T-helper 2 cell treated with Interferon-gamma antibody and Interleukin-4, amounts not matched to agents 5 μg/mL and 100 μg/mL, for 36 hours (primary cell): ENCODE measurements at places on chromosomes 11 and 22.
A peak's percentile ranks its signal among the peaks of the same experiment; 100 is the strongest.

DNA sequence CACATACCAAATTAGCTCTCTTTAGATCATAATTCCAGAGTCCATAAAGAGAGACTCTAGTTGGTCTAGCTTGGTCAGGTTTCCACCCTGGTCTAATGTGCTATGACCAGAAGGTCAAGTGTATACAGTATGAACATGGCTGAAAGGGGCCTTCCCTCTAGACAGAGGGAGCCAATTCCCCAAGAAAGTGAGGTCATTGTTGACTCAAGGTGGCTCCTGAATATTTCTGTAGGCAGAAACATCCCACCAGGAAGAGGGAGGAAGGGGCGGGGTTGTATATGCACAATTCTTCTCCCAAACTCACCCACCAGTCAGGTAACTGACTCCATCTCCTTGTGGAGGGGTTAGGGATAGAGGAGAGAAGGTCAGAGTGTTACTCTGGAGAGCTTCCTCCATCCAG, 281.8 kb upstream of the PLET1 start:
- H3K4me1 ChIP-seq: peaks cover 11% of the 10 kb centered on the region
- no peak overlapping the region for H3K4me3 ChIP-seq
- H3K27ac ChIP-seq: no peak overlapping the region
- no peak for DNase-seq
- H3K36me3 ChIP-seq: no peaks in the 10 kb centered on the region

DNA sequence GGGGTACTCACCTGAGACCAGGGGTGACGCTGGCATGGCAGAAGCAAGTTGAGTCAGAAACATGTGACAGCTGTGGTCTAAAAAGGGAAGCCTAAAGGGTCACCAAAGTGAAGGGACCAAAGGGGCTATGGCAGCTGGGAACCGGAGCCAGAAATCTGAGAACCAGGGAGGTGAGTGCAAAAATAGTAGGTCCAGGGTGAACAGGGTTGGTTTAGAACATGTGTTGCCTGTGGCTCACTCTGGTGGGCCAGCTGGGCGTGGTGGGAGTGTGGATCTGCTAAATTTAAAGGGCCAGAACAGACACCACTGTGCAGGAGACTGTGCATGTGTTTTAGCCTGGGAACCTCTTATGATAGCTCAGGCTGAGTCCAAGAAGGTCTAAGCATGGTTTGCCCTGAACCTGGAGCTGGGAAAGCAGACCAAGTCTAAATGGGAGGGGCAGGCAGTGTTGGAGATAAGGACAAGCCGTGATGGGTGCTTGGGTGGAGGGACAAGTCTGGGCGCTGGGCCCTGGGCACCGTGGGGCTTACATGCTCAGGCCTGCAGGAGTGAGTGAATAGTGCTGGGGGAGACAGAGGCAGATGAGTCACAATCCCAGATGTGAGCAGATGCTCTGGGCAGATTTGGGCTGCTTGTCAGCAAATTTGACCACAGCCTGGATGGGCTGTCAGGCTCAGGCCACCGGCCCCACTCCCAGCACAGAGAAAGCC, 41.4 kb upstream of the ZBED5 start:
- H3K4me3 ChIP-seq: no peak overlapping the region
- H3K27ac ChIP-seq: no peak overlapping the region
- peak; percentile 16 for DNase-seq
- H3K36me3 ChIP-seq: no peaks in the 10 kb centered on the region

DNA sequence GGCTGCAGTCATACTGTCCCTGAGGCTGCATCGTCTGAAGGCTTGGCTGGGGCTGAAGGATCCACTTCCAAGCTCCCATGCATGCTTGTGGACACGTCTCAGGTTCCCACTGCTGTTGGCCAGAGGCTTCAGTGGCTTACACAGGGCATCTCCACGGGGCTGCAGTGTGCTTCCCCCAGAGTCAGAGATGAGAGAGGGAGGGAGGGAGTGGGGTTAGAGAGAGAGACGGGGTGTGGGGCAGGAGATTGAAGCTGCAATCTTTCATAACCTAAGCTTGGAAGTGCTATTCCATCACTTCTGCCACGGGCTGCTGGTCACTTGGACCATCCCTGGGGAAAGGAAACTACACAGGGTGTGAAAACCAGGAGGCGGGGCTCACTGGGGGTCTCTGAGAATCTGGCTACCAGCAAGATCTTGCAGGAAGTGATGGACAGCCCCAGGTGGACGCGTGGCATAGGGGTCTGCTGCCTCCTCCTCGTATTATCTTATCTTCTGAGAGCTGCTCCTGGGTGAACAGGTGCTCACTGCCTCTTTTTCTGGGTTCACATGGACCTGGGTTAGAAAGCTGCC, 63.0 kb upstream of the MYEOV start:
- peaks cover 13% of the 10 kb centered on the region for H3K27me3 ChIP-seq
- no peak for DNase-seq
- no peaks in the 10 kb centered on the region for H3K36me3 ChIP-seq
- H3K4me1 ChIP-seq: no peaks in the 10 kb centered on the region
- no peak overlapping the region for H3K4me3 ChIP-seq
- H3K27ac ChIP-seq: no peak overlapping the region

GRCh38 chr11:14751975-14752407, 108.4 kb downstream of the PDE3B start:
- no peaks in the 10 kb centered on the region for H3K27me3 ChIP-seq
- peak overlapping the region; percentile 57 for H3K4me3 ChIP-seq
- no peak for DNase-seq
- H3K36me3 ChIP-seq: peaks cover 36% of the 10 kb centered on the region
- no peak overlapping the region for H3K27ac ChIP-seq

GRCh38 chr11:67584205-67584880, 731 bp downstream of the GSTP1 start:
- peak overlapping the region; percentile 77 for H3K4me3 ChIP-seq
- H3K36me3 ChIP-seq: peaks cover 23% of the 10 kb centered on the region
- H3K27ac ChIP-seq: peak overlapping the region; percentile 79
- peaks cover 16% of the 10 kb centered on the region for H3K27me3 ChIP-seq
- H3K4me1 ChIP-seq: peaks cover 32% of the 10 kb centered on the region

DNA sequence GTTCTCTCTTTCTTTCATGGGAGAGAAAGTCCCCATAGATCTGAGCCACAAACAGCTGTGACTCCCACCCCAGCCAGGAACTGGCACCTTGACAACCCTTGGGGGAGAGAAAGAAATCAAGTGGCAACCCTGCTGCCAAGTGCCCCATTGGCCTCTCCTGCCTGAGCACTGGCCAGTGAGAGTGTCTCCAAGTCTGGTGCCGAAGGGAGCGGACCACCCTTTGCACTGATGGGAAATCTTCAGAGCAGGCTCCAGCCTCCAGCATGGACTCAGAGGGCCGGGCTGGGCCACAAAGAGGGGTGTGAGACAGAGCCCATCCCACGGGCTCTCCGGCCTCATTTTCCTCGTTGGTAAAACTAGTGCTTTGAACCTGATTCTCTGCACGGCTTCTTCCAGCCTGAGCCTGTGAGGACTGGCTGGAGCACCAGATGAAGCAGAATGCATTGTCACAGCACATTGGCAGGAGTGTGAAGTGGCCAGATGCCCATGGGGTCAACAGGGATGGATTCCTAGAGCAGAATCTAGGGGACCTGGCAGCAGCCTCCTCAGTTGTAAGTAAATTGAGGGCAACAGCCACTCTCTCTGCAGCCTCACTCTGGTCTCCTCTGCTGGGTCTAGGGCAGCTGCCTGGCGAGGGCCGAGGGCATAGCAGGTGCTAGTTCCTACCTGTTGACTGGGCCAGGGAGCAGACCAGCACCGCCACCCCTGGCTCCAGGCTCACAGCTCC, 81.4 kb downstream of the TRIM29 start:
- H3K4me1 ChIP-seq: no peaks in the 10 kb centered on the region
- H3K27ac ChIP-seq: no peak overlapping the region
- peaks cover 3% of the 10 kb centered on the region for H3K27me3 ChIP-seq
- no peak for DNase-seq

DNA sequence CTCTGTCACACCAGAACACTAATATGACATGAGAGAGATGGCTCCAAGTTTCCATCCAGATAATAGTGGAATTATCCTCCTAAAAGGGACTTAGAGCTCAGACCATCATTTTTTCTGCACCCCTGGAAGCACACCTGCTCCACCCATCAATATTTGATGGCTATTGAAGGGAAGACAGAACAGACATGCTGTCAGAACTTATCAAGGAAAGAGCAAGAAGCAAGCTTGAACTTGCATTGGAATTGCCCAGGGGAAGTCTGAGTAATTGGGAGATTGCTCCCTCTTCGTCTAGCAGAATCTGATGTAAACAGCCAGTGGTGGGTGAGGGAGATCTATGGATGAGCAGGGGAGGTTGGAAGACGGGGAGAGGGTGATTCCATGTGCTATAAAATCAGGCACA, 874.4 kb upstream of the TENM4 start:
- H3K4me3 ChIP-seq: no peak overlapping the region
- no peaks in the 10 kb centered on the region for H3K27me3 ChIP-seq
- no peak for DNase-seq
- no peaks in the 10 kb centered on the region for H3K4me1 ChIP-seq
- no peaks in the 10 kb centered on the region for H3K36me3 ChIP-seq
- no peak overlapping the region for H3K27ac ChIP-seq

- no peak overlapping the region for H3K4me3 ChIP-seq
- no peaks in the 10 kb centered on the region for H3K4me1 ChIP-seq
- no peaks in the 10 kb centered on the region for H3K27me3 ChIP-seq
- H3K36me3 ChIP-seq: no peaks in the 10 kb centered on the region
- no peak for DNase-seq
- H3K27ac ChIP-seq: no peak overlapping the region
Measured at GRCh38 chr11:39968071-39968470, 1491.4 kb downstream of the LRRC4C start.

DNA sequence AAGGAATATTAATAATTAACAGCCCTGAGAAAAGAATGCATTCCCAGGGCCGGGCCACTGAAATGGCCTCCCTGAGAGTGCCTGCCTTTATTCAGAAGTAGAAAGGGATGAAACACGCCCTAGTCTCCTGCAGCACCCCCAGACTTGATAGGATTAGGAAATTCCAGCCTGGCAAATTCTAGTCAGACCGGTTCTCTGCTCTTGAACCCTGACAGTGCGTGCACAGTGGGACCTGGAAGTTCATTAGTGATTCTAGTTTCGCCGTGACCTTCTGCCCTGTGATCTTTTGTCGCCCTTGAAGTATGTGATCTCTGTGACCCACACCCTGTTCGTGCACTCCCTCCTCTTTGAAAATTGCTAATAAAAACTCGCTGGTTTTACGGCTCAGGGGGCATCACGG, 2.1 kb upstream of the GSTP1 start:
- no peak for DNase-seq
- H3K27me3 ChIP-seq: peaks cover 21% of the 10 kb centered on the region
- H3K36me3 ChIP-seq: peaks cover 14% of the 10 kb centered on the region
- no peak overlapping the region for H3K4me3 ChIP-seq
- peaks cover 34% of the 10 kb centered on the region for H3K4me1 ChIP-seq

GRCh38 chr11:65113361-65113756, 1.7 kb downstream of the TM7SF2 start:
- H3K36me3 ChIP-seq: peaks cover 9% of the 10 kb centered on the region
- peak overlapping the region; percentile 85 for H3K4me3 ChIP-seq
- no peaks in the 10 kb centered on the region for H3K27me3 ChIP-seq
- H3K4me1 ChIP-seq: peaks cover 31% of the 10 kb centered on the region
- H3K27ac ChIP-seq: peak overlapping the region; percentile 82
- DNase-seq: no peak

DNA sequence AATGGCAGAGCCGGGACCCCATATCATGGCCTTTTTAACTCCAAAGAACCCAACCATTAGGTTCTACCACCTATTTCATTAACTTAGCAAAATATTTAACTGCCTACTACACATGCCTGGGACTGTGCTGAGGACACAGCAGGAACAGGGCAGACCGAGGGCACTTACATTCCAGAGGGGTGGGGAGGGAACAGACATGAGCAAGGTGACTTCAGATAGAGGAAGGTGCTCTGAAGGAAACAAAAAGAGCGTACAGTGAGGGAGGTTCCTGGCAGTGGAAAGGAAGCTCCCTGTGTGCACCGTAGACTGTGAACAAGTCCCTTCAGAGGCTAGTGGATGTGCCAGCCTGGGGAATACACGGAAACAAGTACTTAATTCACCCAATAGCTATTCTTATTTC, 82.8 kb downstream of the NAT10 start:
- no peak for DNase-seq
- no peak overlapping the region for H3K27ac ChIP-seq
- H3K4me1 ChIP-seq: peaks cover 12% of the 10 kb centered on the region
- no peaks in the 10 kb centered on the region for H3K36me3 ChIP-seq
- H3K4me3 ChIP-seq: no peak overlapping the region

- H3K27ac ChIP-seq: peak overlapping the region; percentile 12
- H3K27me3 ChIP-seq: no peaks in the 10 kb centered on the region
- peaks cover 22% of the 10 kb centered on the region for H3K4me1 ChIP-seq
- DNase-seq: peak; percentile 87
Measured at GRCh38 chr22:25488244-25489020, 76.0 kb upstream of the GRK3 start.

DNA sequence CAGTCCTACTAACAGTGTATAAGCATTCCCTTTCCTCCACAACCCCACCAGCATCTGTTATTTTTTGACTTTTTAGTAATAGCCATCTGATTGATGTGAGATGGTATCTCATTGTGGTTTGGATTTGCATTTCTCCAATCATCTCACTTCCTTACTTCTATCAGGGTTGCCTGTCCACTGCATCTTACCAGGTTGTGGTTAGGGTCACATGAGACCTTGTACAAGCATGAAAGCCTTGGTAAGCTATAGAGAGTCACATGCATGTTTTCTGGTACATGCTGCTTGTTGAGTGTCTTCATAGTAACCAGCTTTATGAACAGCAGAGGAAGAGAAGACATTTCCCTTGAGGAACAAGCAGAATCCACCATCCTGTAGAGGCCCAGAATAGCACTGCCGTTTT, 102.9 kb upstream of the PAX6 start:
- no peaks in the 10 kb centered on the region for H3K36me3 ChIP-seq
- no peak overlapping the region for H3K4me3 ChIP-seq
- H3K27me3 ChIP-seq: peaks cover 2% of the 10 kb centered on the region
- no peak for DNase-seq

GRCh38 chr11:132234878-132235277, 864.5 kb downstream of the NTM start:
- H3K36me3 ChIP-seq: no peaks in the 10 kb centered on the region
- no peaks in the 10 kb centered on the region for H3K4me1 ChIP-seq
- DNase-seq: no peak
- no peak overlapping the region for H3K4me3 ChIP-seq

DNA sequence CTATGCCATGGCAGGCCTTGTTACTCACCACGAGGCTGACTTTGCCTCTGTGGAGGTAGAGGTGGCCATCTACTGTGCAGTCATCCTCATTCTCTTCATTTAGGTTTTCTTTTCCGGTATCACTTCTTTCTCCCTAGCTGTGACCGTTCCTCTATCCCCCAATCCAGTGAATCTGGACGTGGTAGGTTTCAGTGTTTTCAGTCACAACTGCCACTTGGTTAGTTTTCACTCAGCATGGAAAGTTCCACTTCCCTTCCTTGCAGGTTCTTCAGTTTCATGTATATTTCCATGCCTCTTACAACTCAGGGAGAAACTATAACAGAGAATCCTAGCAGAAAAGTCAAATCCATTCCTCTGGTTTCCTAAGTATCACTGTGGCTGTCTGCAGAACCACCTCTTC, 1.9 kb downstream of the HPS4 start:
- H3K27me3 ChIP-seq: no peaks in the 10 kb centered on the region
- H3K4me1 ChIP-seq: peaks cover 72% of the 10 kb centered on the region
- DNase-seq: no peak

GRCh38 chr22:23608583-23608982, 23.5 kb downstream of the DRICH1 start:
- no peak overlapping the region for H3K4me3 ChIP-seq
- H3K27me3 ChIP-seq: no peaks in the 10 kb centered on the region
- H3K27ac ChIP-seq: no peak overlapping the region
- DNase-seq: no peak
- no peaks in the 10 kb centered on the region for H3K36me3 ChIP-seq
